ENCODE measurements at places on chromosomes 12 and 14. TPM values are rescaled to one million over a fixed set of nuclear protein-coding genes. Genes with fewer than 3 reads are reported as not detected.

The MANSC4 gene
- 0.17 TPM for total RNA-seq

The KCNMB4 gene
- total RNA-seq: 0.51 TPM

The CBLN3 gene
- 5.3 TPM for total RNA-seq

The SLC6A15 gene
- total RNA-seq: 0.99 TPM

The TSHR gene
- total RNA-seq: not detected

The AQP2 gene
- not detected for total RNA-seq

The TC2N gene
- 0.26 TPM for total RNA-seq

The SLC4A8 gene
- 3.3 TPM for total RNA-seq

The ENDOU gene
- 0.17 TPM for total RNA-seq

The ASB2 gene
- 0.99 TPM for total RNA-seq

The E2F7 gene
- 4.6 TPM for total RNA-seq

The KRT83 gene
- not detected for total RNA-seq

The SLCO1A2 gene
- total RNA-seq: not detected

The GUCY2C gene
- total RNA-seq: not detected

The ABHD12B gene
- under 0.01 TPM for total RNA-seq

The TMEM119 gene
- 358 TPM for total RNA-seq

The SRSF9 gene
- 188 TPM for total RNA-seq

The HVCN1 gene
- 7.4 TPM for total RNA-seq

The STRAP gene
- 60.1 TPM for total RNA-seq

The MYF5 gene
- not detected for total RNA-seq

The PLA2G1B gene
- total RNA-seq: not detected

The KRT4 gene
- under 0.01 TPM for total RNA-seq

The GPX2 gene
- total RNA-seq: not detected

The GLI1 gene
- 2.0 TPM for total RNA-seq

The BCL2L14 gene
- not detected for total RNA-seq

The LRRIQ1 gene
- under 0.01 TPM for total RNA-seq

The TAS2R43 gene
- total RNA-seq: 0.99 TPM

The KCNJ8 gene
- total RNA-seq: 7.4 TPM
